ENCODE measurements at places on chromosomes 2 and 18.
A peak's percentile ranks its signal among the peaks of the same experiment; 100 is the strongest.

- peak; percentile 83 for DNase-seq
Observed at GRCh38 chr18:44945888-44946401, 265.3 kb downstream of the SETBP1 start.

GRCh38 chr2:217289177-217289906 is 429.5 kb upstream of the TNP1 start:
- peak; percentile 44 for DNase-seq

DNA sequence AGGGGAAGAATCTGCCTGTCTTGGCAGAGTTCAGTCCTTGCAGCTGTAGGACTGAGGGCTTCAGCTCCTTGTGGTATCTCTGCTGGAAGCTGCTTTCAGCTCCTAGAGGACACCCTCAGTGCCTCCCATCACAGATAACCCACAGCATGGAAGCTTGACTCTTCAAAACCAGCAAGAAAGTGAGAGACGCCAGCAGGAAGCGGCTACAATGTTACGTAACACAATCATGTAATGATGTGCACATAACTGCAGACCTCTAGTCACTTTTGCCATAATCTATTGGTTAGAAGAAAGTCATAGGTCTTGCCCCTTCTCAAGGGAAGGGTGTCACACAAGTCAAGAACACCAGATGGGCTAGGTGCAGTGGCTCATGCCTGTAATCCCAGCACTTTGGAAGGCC is 69.1 kb upstream of the AFF3 start:
- no peak for DNase-seq

GRCh38 chr2:47771211-47771610 is 11.7 kb upstream of the MSH6 start:
- no peak for DNase-seq

- peak; percentile 43 for DNase-seq
Observed at GRCh38 chr2:121884511-121884921, 129.1 kb downstream of the TSN start.

- DNase-seq: no peak
Observed at GRCh38 chr18:11728249-11728648, 39.2 kb downstream of the GNAL start.

GRCh38 chr18:49666045-49666775 is 104.4 kb downstream of the LIPG start:
- DNase-seq: no peak

DNA sequence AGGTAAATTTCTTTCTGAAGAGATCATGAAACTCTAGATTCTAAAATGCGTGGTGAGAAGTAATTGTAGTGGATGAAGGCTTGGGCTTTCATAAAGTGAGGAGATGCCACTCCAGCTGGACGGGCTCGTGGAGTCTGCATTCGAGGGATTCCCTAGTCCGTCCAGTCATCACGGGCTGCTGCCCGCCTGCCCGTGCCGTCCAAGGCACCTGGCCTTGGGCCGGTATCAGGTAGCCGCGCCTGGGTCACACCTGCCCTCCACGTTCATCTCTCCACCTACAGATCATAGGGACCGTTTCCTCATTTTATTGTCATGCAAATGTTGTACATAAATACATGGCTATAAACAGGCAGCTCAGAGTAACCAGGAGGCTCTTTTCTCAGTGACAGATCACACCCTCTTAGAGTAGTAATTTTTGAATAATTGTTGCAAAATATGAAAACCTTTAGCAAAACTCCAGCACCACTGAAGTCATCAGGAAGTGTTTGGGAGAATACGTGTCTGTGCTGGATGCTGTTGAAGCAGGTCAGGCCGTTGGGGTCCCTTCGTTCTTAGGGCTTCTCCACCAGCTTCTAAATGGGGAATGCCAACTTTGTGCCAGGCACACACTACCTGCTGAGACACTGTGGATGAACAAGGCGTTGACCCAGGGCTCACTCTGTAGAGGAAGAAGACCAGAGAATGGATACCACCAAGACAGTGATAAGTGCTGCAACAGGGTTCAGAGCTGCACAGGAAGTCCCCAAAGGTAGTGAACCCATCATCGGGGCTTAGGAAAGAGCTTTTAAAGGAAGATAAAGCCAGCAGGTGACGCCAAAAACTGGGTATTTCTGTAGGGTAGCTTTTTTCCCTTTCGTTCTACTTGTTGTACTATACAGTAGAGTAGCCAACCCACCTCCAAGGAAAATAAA is 112.5 kb downstream of the FAM210A start:
- no peak for DNase-seq

DNA sequence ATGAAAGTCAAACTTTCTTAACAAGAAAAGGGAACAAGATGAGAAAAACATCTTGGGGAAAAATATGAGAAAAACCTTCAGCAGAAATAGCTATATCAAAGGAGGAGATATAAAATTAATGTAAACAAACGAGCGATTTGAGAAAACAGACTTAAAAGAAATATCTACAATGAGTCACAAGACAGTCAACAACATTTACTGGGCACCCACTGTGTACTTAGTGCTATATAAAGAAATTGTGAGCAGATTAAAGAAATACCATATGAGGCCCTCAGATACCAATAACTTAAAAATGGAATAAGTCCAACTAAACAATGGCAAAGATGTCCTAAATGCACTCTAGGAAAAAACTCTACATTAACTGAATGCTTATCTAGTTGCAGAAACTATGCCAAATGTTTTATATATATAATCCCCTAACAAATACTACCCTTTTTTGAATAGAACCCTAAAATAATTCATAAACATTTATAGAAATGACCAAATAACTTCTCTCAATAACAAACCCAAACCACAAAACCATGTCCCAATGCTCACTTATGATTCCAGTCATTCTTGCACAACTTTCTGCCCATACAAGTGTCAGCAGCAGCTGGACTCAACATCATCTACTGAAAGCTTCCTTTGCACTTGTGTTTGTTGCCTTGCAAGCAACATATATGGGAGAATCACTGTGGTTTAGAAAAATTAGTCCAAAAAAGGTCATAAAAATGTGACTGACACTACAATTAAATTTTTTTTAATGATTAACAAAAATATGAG is 83.5 kb downstream of the COBLL1 start:
- no peak for DNase-seq

- peak; percentile 14 for DNase-seq
Observed at GRCh38 chr2:223692191-223692947, 90.2 kb upstream of the SCG2 start.

DNA sequence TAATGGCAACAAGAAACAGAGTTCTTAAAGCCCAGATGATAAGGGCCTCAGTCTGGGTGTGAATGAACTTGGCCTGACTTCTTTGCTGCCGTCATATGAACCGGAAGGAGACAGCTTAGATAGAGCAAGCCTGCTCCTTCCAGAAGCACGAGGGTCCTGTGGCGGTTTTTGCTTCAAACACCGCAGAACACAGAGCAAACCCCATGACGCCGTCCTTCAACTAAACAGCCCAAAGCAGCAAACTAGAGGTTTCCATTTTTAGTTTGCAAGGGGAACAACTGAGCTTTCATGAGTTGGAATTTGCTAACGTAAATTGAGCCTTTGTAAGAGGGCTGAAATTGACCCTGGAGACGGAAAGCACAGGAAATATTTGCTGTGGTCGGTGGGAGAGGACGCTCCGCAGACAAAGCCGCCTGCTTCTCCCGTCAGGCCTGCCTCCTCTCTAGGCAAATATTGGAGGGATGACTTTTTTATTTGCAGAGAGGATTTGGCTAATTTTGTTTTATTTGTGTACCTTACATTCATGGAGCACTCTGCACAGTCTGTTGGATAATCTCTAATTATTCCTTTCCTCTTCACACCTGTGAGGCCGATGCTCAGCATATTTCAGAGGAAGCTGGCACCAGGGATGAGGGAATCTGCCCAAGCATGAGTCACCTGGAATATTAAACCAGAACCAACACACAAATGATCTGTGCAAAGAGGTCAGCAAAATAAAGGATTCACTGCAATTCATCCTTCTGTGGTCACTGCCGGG is 134.0 kb upstream of the NCK2 start:
- DNase-seq: no peak

GRCh38 chr2:27323596-27324285 is 844 bp upstream of the MPV17 start:
- no peak for DNase-seq

DNA sequence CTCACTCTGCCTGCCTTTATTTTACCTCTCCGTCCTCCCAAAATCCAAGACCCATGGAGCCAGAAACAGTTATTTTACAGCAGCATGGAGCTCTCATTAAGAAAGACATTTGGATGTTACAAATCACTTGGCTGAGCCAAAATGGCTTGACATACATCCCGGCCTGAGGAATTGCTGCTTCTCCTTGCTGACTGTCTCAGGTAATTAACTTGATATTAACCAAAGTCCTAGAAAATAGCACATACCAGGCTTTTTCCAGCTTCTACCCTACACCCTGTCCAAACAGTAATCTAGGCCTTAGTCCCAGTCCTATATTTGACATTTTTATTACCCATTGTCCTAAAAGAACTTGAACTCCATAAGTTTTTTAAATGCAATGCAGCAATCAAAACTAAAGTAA is 205.0 kb downstream of the TMX3 start:
- no peak for DNase-seq

DNA sequence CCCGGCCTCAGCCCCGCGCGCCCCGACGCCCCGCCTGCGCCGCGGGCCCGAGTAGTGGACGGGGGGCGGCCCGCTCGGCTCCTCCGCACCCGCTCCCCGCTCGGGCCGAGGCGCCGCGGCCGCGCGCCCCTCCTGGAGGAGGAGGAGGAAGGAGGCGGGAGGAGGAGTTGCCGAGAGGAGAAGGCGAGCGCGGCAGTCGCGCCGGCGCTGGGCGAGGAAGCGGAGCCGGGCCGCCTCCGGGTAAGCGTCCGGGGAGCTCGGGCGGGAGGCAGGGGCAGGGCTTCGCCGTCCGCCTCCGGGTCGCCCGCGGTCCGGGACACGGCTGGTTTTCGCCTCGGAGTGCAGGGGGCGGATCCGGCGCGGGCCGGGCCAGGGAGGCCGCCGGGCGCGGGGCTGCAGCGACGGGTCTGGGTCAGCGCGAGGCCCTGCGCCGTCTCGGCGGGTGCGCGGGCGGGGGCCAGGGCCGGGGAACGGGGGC is at the start of gene SOCS6:
TSS of gene SOCS6 (plus strand) at position 195 of the 478 bp plus-strand sequence. CDS start 35,624 bp downstream, outside the sequence.
- DNase-seq: peak; percentile 80

DNA sequence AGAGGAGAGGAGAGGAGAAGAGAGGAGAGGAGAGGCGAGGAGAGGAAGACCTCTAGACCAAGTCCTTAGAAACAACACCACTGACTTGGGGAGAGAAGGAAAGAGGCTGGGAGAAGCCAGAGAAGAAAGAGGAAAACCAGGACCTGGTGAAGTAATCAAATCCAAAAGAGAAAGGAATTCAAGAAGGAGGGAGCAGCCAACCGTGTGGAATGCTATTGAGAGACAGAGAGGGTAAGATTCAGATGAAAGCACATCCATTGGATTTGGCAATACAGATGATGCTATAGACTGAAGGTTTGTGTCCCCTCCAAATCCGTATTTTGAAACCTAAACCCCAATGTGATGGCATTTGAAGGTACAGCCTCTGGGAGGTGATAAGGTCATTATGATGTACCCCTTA is 50.7 kb downstream of the GALNT14 start:
- no peak for DNase-seq

GRCh38 chr2:10655499-10656225 is 34.1 kb downstream of the NOL10 start:
- no peak for DNase-seq

DNA sequence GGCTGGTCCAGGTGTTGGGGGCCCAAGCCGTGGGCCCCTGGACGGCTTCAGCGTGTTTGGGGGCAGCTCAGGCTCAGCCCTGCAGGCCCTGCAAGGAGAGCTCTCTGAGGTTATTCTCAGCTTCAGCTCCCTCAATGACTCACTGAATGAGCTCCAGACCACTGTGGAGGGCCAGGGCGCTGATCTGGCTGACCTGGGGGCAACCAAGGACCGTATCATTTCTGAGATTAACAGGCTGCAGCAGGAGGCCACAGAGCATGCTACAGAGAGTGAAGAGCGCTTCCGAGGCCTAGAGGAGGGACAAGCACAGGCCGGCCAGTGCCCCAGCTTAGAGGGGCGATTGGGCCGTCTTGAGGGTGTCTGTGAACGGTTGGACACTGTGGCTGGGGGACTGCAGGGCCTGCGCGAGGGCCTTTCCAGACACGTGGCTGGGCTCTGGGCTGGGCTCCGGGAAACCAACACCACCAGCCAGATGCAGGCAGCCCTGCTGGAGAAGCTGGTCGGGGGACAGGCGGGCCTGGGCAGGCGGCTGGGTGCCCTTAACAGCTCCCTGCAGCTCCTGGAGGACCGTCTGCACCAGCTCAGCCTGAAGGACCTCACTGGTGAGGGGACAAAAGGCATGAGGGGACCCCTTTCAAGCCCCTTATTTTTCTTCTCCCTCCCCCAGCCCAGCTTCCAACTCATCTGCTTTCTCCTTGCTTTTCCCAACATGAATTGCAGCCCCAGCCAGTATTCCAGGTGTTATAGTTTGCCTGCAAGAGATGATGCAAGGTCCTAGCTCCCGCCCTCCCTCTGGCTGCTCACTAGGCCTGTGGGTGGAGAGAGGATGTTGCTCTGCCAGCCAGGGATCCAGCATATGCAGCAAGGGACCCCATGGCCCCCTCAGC is 2.9 kb upstream of the KHK start:
- no peak for DNase-seq

DNA sequence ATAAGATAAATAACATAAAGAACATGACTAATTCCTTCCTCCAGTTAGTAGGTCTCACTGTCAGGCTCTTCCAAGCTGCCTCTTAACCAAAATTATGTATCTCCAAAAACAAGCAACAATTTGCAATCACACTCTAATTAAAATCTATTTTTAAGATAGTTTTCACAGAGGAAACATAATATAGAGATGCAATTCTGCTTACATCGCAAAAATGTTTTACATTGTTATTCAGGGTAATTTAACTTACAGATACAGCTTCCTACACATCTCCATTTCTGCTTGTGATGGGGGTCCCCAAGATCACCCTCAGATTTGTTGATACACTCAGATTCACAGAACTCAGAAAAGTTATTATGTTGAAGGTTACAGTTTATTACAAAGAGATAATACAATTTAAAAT is 115.5 kb downstream of the DSC3 start:
- no peak for DNase-seq

GRCh38 chr2:69605284-69605683 is 38.3 kb downstream of the AAK1 start:
- DNase-seq: no peak

DNA sequence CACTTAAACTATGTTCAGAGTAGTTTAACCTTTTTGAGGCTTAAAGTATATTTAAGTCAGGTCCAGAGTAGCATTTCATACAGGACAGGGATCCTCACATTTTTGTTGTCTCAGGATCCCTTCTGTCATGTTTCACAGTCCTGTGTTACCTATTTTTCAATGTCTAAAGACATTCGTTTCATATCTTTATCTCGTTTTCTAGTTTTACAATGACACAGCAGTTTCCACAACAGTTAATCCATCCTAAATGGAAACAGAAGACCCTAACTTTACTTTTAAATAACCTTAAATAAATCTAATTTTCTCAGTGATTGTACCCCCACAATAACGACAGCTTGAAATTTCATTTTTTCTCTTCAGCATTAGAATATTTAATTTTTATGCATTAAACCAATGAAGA is 17.3 kb upstream of the SCN9A start:
- no peak for DNase-seq

DNA sequence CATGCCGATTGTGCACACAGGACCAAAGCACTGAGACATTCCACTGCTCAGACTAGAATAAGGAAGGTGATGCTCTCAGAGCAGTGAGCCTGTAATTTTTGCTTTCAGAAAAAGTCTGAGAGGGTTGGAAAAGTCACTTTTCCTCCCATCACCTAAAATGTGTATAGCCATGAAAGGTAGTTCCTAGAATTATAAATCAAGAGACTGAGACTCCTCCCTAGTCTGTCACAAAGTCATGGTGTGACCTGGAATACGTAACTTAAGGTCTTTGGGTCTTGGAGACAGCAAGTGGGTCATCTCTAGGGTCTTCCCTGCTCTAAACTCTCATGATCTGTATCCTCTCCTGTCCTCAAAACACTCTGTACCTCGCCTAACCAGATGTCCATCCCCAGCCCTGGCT is 16.9 kb downstream of the ZNF521 start:
- DNase-seq: no peak

GRCh38 chr18:58796220-58796619 is 68.5 kb upstream of the ZNF532 start:
- DNase-seq: no peak

Data from retina (tissue), 1 donor.